RPMI7951 (cell line): ENCODE measurements at places on chromosomes 3 and 15. TPM values are rescaled to one million over a fixed set of nuclear protein-coding genes. Genes with fewer than 3 reads are reported as not detected.

DNA sequence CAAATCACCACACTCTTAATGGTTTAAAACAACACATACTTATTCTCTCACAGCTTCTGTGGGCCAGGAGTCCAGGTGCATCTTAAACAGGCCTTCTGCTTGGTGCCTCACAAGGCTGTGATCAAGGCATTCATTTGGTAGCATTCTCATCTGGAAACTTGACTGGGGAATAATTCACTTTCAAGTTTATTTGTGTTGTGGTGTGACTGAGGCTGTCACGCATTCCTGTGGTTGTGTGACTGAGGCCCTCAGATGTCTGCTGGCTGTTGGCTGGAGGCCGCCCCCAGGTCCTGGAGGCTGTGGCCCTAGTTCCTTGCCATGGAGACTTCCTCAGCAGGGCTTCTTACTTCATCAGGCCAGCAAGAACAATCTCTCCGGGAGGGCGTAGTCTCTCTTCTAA lies 16.9 kb upstream of the FAM3D start:
- peak; percentile 95 for DNase-seq

Gene RHCG
- total RNA-seq = not detected in 2 replicates

DNA sequence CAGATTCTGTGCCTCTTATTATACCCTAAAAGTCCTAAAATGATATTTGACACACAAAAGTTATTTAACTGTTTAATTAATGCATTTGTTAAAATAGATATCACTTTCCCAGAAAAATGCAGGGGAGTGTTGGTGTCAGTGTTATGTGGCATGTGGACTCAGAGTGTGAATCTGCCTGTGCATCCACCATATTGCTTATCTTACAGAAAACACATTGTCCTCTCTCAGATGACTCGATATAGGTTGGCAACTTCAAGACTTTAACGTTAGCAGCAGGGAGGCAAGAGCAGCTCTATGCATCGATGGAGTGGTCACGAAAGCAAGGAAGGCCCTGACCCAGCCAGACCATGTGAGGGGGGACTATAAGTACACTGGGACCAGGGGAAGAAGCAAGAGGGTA lies 165.4 kb upstream of the DCBLD2 start:
- DNase-seq = no peak

GRCh38 chr3:192422321-192422996 lies 304.9 kb downstream of the FGF12 start:
- DNase-seq = peak; percentile 65
